Epithelial cell of alveolus of lung (primary cell): ENCODE measurements at places on chromosomes 12 and 14. TPM values are rescaled to one million over a fixed set of nuclear protein-coding genes. Genes with fewer than 3 reads are reported as not detected.

The BEST3 gene
- 1.0 TPM in 1 of 2 replicates, not detected in the other for total RNA-seq

The KITLG gene
- 25.2 and 47.7 TPM in 2 replicates for total RNA-seq

The RAP1B gene
- total RNA-seq, result 159 and 167 TPM in 2 replicates

The TMEM121 gene
- 9.3 and 12.6 TPM in 2 replicates for total RNA-seq

The KLHL33 gene
- 0.13 TPM in 1 of 2 replicates, not detected in the other for total RNA-seq

The ZNF891 gene
- 0.39 and 1.6 TPM in 2 replicates for total RNA-seq

The VASH1 gene
- total RNA-seq, result 7.2 and 12.7 TPM in 2 replicates

The MYH6 gene
- total RNA-seq, result not detected in 2 replicates

The PPP1R1A gene
- total RNA-seq, result not detected in 2 replicates

The CMTM5 gene
- total RNA-seq, result 2.2 TPM in 1 of 2 replicates, not detected in the other

The CLEC1B gene
- total RNA-seq, result not detected in 2 replicates

The CLEC1A gene
- total RNA-seq, result 0.13 TPM in 1 of 2 replicates, not detected in the other

The ACSM4 gene
- not detected in 2 replicates for total RNA-seq

The NOS1 gene
- total RNA-seq, result not detected in 2 replicates

The PRB2 gene
- total RNA-seq, result not detected in 2 replicates

The TMEM119 gene
- 31.9 and 42.8 TPM in 2 replicates for total RNA-seq

The STYK1 gene
- 2.3 TPM in 1 of 2 replicates, not detected in the other for total RNA-seq

The PMCH gene
- not detected in 2 replicates for total RNA-seq

The CMA1 gene
- not detected in 2 replicates for total RNA-seq

The GXYLT1 gene
- total RNA-seq, result 9.6 and 11.3 TPM in 2 replicates

The KRT79 gene
- not detected in 2 replicates for total RNA-seq

The TCL1B gene
- total RNA-seq, result not detected in 2 replicates

The TESPA1 gene
- total RNA-seq, result not detected in 2 replicates

The TSPAN9 gene
- 27.4 and 57.2 TPM in 2 replicates for total RNA-seq

The B3GNT4 gene
- total RNA-seq, result 0.16 and 1.4 TPM in 2 replicates

The AJUBA gene
- total RNA-seq, result 17.0 and 22.6 TPM in 2 replicates

The FITM1 gene
- 0.80 TPM in 1 of 2 replicates, not detected in the other for total RNA-seq
